ENCODE measurements at places on chromosomes 2 and 18.

- DNase-seq, result no peak
Measured at GRCh38 chr2:10781746-10782145, 30.8 kb downstream of the PDIA6 start.

GRCh38 chr2:12047761-12048160 is 301.3 kb downstream of the LPIN1 start:
- DNase-seq, result no peak

GRCh38 chr2:11701206-11701605 is 31.2 kb upstream of the NTSR2 start:
- no peak for DNase-seq

GRCh38 chr2:228048838-228049490 is 132.5 kb downstream of the SPHKAP start:
- peak; percentile 24 for DNase-seq

DNA sequence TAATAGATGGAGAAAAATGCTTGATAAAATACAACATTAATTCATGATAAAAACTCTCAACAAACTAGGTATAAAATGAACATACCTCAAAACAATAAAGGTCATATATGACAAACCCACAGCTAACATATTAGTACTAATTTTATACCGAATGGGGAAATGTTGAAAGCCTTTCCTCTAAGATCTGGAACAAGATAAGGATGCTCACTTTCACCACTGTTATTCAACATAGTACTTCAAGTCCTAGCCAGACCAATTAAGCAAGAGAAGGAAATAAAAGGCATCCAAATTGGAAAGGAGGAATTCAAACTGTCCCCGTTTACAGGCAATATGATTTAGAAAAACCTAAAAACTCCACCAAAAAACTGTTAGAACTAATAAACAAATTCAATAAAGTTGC is 61.5 kb upstream of the CTIF start:
- no peak for DNase-seq

GRCh38 chr2:12243381-12243780 is 473.4 kb upstream of the TRIB2 start:
- DNase-seq, result no peak

GRCh38 chr2:111661286-111661940 is 222.6 kb downstream of the ANAPC1 start:
- DNase-seq, result no peak

GRCh38 chr2:152222975-152223637 is 47.5 kb upstream of the STAM2 start:
- DNase-seq, result peak; percentile 84

DNA sequence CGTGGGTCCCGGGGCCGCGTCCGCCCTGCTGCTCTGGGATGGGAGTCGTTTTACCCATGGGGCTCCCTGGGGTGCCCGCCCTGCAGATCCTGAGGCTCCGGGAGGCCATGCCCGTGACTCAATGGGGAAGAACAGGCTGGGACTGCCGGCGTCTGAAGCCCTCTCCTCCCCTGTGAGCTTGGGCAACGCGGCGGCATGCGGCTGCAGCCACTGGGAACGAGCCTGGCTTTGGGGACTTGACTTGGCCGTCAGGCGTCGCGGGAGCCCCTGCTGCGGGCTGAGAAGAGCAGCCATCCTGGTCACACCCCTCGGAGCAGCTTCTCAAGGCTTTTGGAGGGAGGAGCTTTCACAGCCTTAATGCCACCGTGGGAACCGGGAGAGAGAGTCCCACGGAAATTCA is 126.9 kb upstream of the CTDP1 start:
- no peak for DNase-seq

GRCh38 chr2:112542984-112543661 is 858 bp downstream of the POLR1B start:
- no peak for DNase-seq

GRCh38 chr18:3873698-3874097 is 423.7 kb downstream of the TGIF1 start:
- no peak for DNase-seq

DNA sequence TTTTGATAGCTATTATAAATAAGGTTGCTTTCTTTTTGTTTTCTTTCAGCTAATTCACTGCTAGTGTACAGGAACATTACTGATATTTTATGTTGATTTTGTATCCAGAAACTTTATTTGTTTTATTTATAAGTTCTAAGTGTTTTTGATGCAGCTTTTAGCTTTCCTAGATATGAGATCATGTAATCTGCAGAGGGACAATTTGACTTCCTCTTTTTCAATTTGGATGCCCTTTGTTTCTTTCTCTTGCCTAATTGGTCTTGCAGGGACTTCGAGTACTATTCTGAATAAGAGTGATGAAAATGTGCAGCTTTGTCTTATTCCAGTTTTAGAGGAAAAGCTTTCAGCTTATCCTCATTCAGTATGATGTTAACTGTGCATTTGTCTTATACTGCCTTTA is 643.4 kb upstream of the CDH2 start:
- DNase-seq, result no peak

DNA sequence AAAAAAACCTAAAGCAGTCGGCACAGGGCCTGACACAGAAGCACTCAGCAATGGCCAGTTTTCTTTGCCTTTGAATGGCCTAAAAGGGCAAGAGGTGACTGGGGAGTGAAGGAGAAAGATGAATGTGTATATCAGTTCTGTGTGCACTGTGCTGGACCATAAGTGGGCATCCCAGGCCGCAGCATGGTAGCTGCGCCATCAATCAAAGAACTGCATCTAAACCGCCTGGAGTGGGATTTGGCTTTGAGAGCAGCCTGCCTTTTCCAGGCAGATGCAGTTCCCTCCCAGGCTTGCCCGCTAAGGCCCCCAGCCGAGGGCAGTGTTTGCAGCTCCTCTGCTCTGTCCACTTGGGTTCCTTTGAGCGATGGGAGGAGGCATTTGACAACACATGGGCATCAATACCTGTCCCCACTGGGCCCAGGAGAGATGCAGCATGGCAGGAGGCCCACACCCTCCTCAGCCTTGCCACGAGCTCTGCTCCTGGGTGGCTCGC is 144.1 kb downstream of the FAM210A start:
- DNase-seq, result no peak

GRCh38 chr2:165371356-165371755 is 98.1 kb upstream of the CSRNP3 start:
- no peak for DNase-seq

- DNase-seq, result no peak
Measured at GRCh38 chr2:122478771-122479170, 723.3 kb downstream of the TSN start.

GRCh38 chr18:75504469-75504868 is 77.0 kb upstream of the SMIM21 start:
- no peak for DNase-seq

- DNase-seq, result no peak
Measured at GRCh38 chr2:227185615-227186232, 21.3 kb downstream of the COL4A3 start.

DNA sequence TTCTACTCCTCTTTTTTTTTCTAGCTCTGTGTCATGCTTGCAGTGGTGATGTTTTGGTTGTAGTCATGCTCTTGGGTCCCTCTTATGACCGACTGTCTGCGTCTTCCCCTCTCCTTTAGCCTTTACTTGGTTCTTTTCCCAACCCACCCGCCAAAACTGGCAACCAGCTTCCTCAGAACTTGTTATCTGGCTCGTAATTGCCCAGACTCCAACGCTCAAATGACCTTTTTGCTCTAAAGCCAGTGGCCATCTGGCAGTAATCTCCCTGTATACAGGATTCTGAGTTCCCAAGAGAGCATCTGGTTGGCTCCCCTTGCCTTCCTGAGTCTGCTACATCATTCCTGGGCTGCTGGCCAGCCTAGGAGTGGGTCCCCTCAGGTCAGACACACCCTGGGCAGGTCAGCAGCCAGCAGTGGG is 147.2 kb downstream of the MGAT5 start:
- DNase-seq, result no peak

- no peak for DNase-seq
Measured at GRCh38 chr2:26182441-26182840, 9.6 kb downstream of the GAREM2 start.

DNA sequence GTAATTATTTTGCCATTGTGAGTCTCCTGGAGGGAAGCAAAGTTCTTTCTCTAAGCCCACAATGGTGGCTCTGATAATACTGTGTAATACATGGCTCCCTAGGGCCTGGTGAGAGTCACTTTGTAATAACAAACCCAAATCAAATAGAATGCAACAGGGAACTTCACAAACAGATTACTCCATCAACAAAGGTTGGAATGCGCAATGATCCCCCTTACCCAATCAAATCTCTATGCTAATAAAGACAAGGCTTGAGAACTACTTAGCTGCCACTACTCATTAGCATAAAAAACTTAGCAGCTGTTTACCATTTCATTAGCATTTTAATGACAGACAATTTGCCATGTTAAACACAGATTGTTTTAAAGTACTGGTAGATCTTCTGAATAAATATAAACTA is 285.6 kb upstream of the SESTD1 start:
- DNase-seq, result no peak

GRCh38 chr2:168639441-168639898 is 163.0 kb upstream of the NOSTRIN start:
- peak; percentile 56 for DNase-seq

DNA sequence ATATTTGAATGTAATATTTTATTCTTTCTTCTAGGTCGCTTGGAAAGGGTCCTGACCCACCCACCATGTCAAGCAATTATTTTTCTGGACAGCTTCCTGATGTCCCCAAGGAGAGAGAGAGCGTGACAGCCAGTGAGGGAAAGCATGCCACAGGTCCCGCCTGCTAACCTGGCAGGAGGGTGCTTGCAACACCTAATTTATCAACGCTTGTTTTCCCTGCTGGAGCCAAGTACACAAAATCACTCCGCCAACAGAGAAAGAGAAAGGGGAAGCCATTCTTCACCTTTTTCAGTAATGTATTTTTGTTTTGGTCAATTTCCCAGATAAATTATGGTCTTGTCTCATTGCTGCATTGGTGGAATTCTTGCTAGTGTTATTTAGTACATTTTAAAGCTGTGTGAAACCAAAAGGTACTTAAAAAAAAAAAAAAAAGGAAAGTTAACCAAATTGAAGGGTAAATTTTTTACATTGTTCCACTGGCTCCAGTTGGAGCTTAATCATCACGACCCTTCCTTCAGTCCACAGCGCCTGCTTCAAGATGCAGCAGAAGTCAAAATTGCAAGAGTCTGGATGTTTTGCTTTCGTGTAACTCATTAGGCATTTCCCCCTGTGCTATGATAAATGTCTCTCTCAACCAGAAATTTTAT is 88.5 kb upstream of the COPS8 start:
- no peak for DNase-seq

GRCh38 chr2:217723981-217724380 is 278.8 kb downstream of the TNS1 start:
- no peak for DNase-seq

GRCh38 chr2:126444512-126444911 is 211.4 kb upstream of the GYPC start:
- DNase-seq, result no peak

GRCh38 chr2:70922235-70923234 is 13.2 kb upstream of the ATP6V1B1 start:
- DNase-seq, result no peak

- no peak for DNase-seq
Measured at GRCh38 chr2:239294571-239295054, 106.2 kb downstream of the HDAC4 start.
